ENCODE measurements at places on chromosomes 7 and 10.

DNA sequence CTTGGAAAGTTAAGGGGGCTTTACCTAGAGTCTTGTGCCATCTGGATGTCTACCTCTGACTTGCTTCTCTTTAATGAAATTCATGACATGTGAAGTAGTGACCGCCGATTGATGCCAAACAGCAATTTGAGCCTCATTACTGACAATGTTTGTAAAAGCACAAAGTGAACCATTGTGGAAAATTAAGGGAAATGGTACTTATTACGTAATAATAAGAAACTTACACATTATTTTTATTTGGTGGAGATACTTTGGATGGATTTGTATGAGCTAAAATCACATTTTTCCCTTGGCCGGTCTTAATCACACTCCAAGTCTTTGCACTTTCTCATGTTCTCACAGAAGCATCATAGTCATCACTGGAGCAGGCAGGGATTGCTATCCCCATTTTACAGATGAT is 265.1 kb upstream of the KLF6 start:
- DNase-seq = no peak

DNA sequence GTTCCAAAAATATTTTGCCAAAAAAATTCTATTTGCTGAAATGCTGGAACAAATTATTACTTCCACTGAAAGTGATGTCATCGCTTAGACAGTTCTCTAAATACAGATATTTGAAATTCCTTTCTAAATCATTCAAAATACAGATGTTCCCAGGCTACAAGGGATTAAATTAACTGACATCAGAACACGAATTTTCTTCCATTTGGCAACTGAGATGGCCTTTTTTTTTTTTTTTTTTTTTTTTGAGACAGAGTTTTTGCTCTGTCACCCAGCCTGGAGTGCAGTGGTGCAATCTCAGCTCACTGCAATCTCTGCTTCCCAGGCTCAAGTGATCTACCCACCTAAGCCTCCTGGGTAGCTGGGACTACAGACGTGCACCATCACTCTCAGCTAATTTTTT is 57.0 kb downstream of the P4HA1 start:
- DNase-seq = peak; percentile 78

GRCh38 chr7:25586513-25586912 is 358.2 kb upstream of the NPVF start:
- DNase-seq = no peak

DNA sequence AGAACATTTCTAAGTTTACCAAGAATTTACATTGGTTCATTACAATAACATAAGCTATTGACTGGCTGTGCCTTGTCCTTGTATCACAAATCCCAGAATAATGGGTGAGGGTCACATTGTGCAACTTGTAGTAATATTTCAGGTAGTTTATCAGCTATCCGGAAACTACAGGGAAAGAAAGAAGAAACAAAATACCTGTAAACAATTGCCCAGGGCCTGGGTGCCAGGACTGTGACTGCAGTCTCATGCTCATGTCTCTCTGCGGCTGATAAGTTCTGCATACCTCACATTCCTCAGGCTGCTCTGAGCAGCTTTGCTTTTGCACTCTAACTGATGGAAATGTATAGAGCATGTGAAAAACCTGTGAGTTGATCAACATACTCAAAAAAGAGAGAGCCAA is 131.8 kb upstream of the TRIM24 start:
- no peak for DNase-seq

DNA sequence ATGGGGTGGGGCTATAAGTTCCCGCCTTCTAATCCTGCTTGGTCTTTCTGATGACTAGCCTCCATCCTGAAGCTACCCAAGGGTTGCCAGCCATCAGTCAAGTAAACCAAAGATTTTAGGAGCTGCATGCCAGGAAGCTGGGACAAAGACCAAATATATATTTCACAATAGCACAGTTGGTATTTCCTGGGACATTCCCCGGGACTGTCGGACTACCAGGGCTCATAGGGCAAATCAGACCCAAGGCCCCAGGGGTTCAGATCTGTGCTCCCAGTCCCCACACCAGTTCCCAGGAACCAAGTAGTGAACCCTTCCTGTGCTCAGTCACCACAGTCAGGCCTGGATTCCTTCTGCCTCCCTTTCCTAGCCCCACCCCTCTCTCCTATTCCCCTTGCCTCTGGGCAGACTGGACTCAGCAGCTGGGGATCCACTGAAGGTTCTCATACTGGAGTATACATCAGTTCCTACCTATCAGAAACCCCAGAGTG is 5.7 kb upstream of the CXCL12 start:
- no peak for DNase-seq

DNA sequence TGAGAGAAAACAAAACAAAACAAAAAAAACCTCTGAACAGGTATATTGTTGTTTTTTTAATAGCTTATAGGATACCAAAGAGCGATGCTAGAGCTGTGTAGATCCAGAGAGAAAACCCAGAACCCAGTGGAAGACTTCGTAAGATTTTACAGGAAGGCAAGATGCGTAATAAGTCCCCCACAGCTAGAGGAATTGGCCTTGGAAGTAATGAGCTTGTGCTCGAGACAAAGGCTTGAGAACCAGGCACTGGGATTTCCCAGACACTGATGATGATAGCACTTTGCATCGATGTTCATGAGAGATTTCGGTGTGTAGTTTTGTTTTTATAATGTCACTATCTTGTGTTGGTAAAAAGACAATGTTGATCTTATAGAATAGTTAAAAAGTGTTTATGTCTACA is 821.5 kb upstream of the IGFBP3 start:
- no peak for DNase-seq

GRCh38 chr7:40133561-40134427 is 628 bp downstream of the MPLKIP start:
- DNase-seq = peak; percentile 27

DNA sequence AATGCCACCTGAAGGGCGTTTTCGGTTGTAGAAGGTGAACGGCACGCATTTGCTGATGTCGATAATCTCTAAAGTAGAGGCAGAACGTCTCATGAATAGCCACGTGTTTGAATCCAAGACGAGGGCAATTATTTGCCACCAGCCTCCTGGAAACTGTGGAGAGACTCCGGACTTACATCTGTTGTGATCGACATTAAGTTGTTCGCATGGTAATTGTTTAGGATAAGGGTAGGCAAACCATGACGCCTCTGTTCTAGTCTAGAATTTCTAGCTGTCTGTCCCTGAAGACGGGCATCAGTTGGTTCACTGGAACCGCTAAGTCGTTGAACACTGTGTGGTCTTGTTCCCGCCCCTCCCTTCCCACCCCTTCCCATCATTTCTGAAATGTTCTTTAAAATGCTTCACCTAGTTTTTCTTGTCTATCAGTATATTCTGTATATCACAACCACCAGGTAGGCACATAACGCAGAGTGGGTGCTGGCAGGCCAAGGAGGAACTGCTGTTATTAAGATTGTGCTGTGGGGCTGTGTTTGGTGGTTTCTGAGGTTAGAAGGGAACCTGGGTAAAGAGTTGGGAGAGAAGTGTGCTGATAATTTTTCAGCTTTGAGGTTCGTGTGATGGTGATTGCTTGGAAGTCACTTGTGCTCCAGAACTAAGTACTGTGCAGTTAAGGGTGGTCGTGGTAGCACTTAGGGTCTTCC is 1.2 kb downstream of the UBE3C start:
- no peak for DNase-seq

DNA sequence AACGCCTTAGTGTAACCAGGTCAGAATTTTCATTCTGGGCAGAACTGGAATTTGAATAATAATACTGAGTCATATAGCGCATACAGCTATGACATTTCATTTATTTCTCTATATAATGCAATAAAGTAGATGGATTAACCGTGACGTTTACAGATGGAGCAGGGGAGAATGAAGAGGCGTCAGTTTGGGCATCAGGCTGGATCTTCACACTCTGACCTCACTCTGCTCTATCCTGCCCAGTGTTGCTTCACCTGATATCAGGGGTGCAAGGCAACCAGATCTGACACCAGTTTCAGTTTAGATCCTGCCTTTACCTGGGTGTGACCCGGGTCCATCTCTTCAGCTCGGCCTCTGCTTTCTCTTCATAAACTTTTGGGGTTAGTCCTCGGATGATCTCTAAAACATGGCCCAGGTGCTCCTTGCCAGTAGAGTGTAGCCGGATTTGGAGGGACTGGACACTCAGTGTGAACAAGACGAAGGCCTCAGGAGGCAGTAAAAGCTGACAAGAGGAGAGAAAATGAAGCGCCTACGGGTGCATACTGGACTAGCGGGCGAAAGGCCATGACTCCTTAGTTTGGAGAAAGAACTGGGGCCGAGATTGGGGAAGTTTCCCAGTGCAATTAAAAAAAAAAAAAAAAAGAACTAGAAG is 1.4 kb upstream of the ZYX start:
- no peak for DNase-seq

- no peak for DNase-seq
Observed at GRCh38 chr10:76082232-76082631, 650.8 kb downstream of the LRMDA start.

DNA sequence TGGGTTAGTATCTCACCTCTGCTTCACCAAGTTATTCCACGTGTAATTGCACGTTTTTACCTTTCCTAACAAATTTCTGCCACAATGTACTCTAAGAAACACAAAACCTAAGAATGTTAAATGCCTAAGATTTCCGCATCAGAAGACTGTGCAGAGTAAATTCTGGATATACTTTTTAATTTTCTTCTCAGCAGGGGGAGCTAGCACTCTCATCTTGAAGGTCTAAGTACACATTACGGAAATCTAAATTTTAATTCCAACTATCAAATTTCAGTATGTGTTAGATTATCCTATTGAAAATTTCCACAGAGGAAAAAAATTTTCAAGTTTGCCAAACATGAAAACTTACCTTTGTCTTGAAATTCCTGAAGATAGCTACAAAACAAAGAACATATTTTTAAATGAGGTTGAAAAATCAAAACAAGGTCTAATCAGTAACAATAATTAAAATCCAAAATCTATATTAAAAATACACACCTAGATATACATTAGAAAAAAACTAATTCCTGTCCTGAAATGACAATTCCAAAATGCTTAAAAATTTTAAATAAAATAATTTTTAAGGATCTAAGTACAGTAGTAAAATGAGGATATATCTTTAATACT is 10.5 kb downstream of the SKAP2 start:
- DNase-seq = peak; percentile 45

- no peak for DNase-seq
Observed at GRCh38 chr7:99357701-99358490, 16.6 kb upstream of the ARPC1B start.

GRCh38 chr10:62769574-62770242 is 34.8 kb upstream of the ADO start:
- peak; percentile 12 for DNase-seq

DNA sequence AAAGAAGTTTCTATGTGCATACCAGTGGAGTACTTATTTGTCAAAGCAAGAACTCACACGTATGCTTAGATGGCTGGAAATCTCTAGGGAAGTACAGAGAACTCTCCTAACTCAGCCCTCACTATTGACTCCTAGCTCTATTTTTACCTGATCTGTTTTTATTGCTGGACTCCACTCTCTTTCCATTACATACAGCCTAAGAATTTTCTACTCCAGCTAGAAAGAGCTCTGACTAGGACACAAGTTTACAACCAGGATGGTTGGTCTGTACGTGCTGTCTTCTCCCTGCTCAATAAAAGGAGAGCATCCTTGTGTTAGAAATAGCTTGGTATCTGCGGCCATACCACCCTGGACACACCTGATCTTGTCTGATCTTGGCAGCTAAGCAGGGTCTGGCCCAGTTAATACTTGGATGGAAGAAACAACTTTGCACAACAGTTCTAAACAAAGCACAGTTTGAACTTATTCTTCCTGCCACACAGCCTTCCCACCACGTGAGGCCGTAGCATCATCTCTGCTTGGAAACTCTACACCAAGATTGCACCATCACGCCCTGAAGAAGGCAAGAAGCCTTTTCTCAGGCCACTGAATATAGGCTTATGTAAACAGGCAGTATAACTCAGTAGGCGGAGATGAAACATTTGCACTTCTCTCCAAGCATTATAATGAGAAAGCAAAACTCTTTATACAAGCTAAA is 50.7 kb downstream of the KCNMA1 start:
- peak; percentile 82 for DNase-seq

GRCh38 chr7:110283056-110283455 is 807.9 kb upstream of the LRRN3 start:
- no peak for DNase-seq

- DNase-seq = peak; percentile 22
Observed at GRCh38 chr10:75097666-75098285, 13.7 kb upstream of the SAMD8 start.

DNA sequence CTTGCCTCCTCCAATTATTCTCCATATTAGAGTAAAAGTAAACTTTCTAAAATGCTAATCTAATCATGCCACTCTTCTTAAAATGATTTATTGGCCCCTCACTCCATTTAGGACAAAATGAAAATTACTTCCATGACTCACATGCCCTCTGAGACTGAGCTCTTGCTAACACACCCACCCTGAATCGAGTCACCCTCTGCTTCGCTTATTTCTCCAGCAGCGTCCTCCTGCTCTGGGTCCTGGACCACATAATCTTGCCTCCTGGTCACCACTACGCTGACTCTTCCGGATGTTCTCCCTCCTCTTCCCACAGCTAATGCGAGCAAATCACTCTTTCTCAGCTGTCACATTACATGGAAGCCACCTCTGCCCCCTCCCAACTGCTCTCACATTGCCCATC is 384.0 kb upstream of the FZD8 start:
- DNase-seq = no peak

- no peak for DNase-seq
Observed at GRCh38 chr7:44977304-44977958, 1.4 kb downstream of the MYO1G start.

- DNase-seq = no peak
Observed at GRCh38 chr7:123355576-123356190, 155.9 kb upstream of the SLC13A1 start.

DNA sequence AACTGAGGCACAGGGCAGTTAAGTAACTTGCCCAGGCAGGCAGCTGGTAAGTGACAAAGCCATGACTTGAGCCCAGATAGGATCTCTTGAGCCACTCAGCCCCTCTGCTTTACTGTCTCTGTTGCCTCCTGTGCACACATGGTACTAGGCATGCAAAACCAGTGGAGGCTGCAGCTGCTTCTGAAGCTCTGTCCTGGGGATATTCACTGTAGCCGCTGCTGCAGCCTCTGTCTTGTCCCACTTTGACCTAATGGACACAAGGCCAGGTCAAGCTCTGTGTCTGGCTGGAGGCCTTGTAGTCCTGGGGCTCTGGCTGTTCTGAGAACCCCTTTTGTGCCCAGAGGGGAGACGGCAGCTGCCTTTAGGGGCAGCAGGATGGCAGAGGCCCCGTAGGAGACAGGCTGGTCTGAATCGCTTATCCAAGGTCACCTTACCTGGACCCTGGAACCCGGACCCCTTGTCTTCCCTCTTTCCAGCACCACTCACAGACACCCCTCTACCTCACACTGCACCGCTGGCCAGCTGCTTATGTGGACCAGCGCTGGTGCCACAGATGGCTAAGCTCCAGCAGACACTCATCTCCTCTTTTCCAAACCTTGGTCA is 57.6 kb downstream of the TSPAN15 start:
- DNase-seq = no peak

GRCh38 chr10:31885971-31886370 is 42.7 kb downstream of the ARHGAP12 start:
- DNase-seq = no peak

GRCh38 chr10:20870834-20871233 is 26.3 kb downstream of the NEBL start:
- no peak for DNase-seq

All from fibroblast of skin of right biceps (primary cell).